Activated T-helper 1 cell treated with Interleukin-2 at 50 U/mL for 16 hours (primary cell): ENCODE measurements at places on chromosomes 12 and 14.

DNA sequence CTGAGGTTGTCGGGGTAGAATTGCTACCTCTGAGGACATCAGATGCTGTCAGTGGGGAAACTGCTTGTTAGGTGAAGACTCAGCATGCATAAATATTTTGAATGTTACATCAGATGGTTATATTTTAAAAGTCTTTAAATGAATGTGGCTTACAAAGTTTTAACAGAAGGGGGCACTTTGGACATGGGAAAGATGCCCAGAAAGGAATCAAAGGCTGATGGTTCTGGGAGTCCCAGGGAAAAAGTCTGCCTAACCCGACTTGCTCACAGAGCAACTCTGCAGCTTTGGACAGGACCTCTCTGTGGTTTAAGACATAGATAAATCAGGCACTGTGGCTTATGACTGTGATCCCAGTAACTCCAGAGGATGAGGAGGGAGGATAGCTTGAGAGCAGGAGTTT, 474.9 kb downstream of the ATP23 start:
- no peak for DNase-seq

GRCh38 chr12:68805592-68806120, 2.3 kb upstream of the MDM2 start:
- DNase-seq = no peak

DNA sequence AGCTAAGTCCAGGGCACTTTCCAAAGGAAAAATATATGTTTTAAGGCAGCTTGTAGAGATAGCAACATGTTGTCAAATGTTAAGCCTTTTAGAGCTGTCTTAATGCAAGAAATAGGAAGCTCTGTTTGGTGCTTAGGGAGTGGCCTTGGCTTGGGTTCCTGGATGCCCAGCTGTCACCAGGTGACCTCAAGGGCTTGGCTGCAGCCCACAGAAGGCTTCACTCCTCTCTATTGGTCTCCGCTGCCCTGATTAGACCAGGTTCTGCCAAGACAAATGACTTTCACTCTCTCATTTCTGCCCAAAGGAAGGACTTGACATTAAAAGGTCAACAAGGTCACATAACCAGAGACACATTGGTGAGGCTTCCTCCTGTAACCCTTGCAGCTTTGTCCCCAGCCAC, 76.8 kb downstream of the WSCD2 start:
- DNase-seq = no peak

DNA sequence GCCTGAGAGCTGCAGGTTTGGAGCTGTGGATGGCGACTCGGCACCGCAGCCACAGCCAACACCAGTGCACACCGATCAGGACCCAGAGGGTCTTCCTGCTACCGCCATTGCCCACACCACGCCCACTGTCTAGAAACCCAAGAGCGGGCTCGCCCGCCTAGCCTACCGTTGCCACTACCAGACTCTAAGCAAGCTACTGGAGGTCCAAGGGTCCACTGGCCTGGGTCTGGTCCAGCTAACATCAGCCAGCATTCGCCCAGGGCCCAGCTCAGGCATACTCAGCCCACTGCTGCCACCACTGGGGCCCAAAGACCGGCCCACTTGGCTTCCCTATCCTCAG, 30.5 kb upstream of the MON2 start:
- no peak for DNase-seq

- no peak for DNase-seq
These were observed 30.3 kb downstream of the PIGH start for GRCh38 chr14:67569651-67570290.

DNA sequence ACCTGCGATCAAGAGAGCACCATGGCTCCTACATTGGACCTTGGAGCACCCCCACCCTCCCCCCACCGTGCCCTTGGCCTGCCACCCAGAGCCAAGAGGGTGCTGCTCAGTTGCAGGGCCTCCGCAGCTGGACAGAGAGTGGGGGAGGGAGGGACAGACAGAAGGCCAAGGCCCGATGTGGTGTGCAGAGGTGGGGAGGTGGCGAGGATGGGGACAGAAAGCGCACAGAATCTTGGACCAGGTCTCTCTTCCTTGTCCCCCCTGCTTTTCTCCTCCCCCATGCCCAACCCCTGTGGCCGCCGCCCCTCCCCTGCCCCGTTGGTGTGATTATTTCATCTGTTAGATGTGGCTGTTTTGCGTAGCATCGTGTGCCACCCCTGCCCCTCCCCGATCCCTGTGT, 1.8 kb upstream of the RNU7-1 start:
- DNase-seq = no peak

GRCh38 chr12:81150382-81150781, 72.5 kb downstream of the ACSS3 start:
- DNase-seq = no peak

GRCh38 chr12:106042037-106042436, 96.7 kb downstream of the NUAK1 start:
- DNase-seq = no peak

GRCh38 chr14:74567646-74568379, 44.2 kb downstream of the LTBP2 start:
- DNase-seq = no peak

GRCh38 chr14:93011650-93012325, 88.8 kb downstream of the CHGA start:
- no peak for DNase-seq

DNA sequence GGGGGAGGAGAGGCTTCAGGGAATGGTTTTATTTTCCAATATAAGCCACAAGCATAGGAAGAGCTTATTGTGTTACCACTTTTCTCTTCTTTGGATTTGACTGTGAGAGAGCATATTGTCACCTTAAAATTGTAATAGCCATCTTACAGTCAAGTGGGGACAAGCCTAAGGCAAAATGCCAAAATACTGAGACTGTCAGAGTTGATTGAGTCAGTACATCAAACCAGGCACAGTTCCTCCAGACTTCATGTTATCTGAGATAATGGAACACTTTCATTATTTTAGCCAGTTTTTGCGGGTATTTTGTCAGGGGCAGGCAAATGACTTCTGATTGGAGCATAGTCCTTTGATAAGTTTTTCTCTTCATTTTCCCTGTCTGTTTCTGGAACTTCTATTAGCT, 19.5 kb upstream of the NUBPL start:
- DNase-seq = no peak

- DNase-seq = no peak
These were observed 503.7 kb downstream of the NRXN3 start for GRCh38 chr14:78673845-78674244.

GRCh38 chr14:73241481-73242165, 4.3 kb downstream of the PAPLN start:
- no peak for DNase-seq
